ENCODE measurements at places on chromosomes 3 and 15. TPM values are rescaled to one million over a fixed set of nuclear protein-coding genes. Genes with fewer than 3 reads are reported as not detected.
A peak's percentile ranks its signal among the peaks of the same experiment; 100 is the strongest.

- no peak overlapping the region for H3K27ac ChIP-seq
- DNase-seq, result no peak
- H3K36me3 ChIP-seq, result no peaks in the 10 kb centered on the region
- H3K27me3 ChIP-seq, result no peaks in the 10 kb centered on the region
- no peaks in the 10 kb centered on the region for H3K4me1 ChIP-seq
Observed at GRCh38 chr15:38263996-38264395, 11.4 kb downstream of the SPRED1 start.

PAK6 gene
- total RNA-seq, result not detected

GRCh38 chr3:32240159-32240545 lies 1.7 kb downstream of the CMTM8 start:
- H3K27ac ChIP-seq, result no peak overlapping the region
- DNase-seq, result peak; percentile 64
- no peaks in the 10 kb centered on the region for H3K36me3 ChIP-seq
- no peak overlapping the region for H3K4me3 ChIP-seq
- no peaks in the 10 kb centered on the region for H3K27me3 ChIP-seq
- H3K4me1 ChIP-seq, result peaks cover 19% of the 10 kb centered on the region

GRCh38 chr3:49719214-49719884 lies at the start of gene AMIGO3:
TSS of gene AMIGO3 (minus strand) at chr3:49719684. CDS start at chr3:49719465, 219 bp downstream.
- H3K27me3 ChIP-seq, result no peaks in the 10 kb centered on the region
- peaks cover 3% of the 10 kb centered on the region for H3K36me3 ChIP-seq
- peak within 1 kb of the TSS; percentile 2 for H3K4me3 ChIP-seq
- peak; percentile 93 for DNase-seq
- H3K27ac ChIP-seq, result no peak within 1 kb of the TSS
- H3K4me1 ChIP-seq, result peaks cover 14% of the 10 kb centered on the region

CTXN2 gene
- 0.14 TPM for total RNA-seq

DNA sequence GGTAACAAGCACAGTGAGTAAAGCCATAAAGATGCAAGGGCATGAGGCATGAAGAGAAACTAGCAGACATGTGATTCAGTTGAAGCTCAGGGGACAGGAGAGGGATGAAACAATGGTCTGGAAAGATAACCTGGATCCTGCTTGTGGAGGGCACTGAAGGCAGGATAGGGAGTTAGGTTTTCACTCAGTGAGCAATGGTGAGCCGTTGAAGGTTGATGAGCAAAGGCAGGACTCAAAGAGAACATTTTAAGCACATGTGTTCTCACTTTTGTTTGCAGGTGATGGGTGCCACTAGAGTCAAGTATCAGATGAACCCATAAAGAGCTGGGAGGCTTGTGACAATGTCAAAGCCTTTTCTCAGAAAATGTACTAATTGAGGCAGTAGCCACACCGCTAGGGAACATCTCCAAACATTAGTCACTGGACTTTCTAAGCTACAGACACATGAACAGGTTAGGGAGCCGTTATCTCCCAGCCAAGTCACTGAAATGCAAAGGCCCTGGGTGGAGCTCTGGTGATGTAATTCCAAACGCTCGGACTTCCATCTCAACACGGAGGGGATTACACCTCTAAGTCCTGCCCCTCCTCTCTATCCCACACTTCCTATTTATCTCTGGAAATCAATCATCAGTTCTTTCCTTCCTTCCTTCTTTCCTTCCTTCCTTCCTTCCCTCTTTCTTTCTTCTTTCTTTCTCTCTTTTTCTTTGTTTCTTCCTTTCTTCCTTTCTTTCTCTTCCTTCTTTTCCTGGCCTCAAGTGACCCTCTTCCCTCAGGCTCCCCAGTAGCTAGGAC lies 22.7 kb downstream of the KLHL6 start:
- DNase-seq, result no peak
- H3K27ac ChIP-seq, result no peak overlapping the region
- no peaks in the 10 kb centered on the region for H3K27me3 ChIP-seq
- H3K36me3 ChIP-seq, result no peaks in the 10 kb centered on the region

GRCh38 chr3:136658946-136659682 lies 93.1 kb downstream of the STAG1 start:
- H3K36me3 ChIP-seq, result no peaks in the 10 kb centered on the region
- no peak overlapping the region for H3K27ac ChIP-seq
- H3K27me3 ChIP-seq, result no peaks in the 10 kb centered on the region
- peak; percentile 27 for DNase-seq
- H3K4me1 ChIP-seq, result no peaks in the 10 kb centered on the region

Data from endothelial cell of umbilical vein (primary cell).